ENCODE measurements at places on chromosomes 2 and 18.

DNA sequence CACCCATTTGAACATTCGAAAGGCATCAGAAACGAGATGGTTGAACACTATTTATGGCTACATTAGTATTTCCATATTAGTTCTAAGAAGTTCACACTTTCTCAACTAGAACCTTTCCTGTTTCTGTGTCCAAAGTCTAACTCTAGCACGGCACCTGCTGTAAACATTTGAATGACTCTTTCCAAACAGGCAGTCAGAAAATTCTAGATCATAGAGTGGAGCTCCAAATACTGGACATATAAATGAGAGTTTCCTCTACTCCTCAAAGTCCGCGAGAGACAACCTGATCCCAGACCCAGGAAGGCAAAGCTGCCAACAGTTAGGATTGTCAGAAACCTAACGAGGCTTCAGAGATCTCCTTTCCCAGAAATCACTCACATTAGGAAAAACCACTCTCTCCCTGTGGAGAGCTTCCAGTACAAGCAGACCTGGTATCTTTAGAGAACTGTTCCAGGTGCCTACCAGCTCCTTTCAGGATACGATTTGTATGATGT, 10.6 kb downstream of the RND3 start:
- DNase-seq, result no peak

GRCh38 chr2:186637497-186637800, 47.6 kb downstream of the ITGAV start:
- no peak for DNase-seq

DNA sequence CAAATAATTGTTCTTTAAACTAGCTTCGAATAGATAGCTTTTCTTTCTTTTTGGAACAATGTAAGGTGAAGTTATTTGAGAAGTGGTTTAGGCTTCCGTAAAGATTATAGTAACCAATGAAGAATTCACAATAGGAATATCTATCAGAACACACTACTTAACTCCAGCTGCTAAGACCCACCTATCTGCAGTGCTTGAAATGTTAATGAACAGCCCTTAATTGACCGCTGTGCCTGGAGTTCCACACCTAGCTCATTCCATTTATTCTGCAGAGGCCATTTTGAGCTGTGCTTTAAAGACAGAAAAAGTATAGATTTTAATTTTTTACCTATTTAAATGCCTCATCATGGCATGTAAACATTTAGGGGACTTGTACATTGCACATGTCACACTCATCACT, 83.3 kb upstream of the APCDD1 start:
- no peak for DNase-seq

GRCh38 chr18:58303363-58303762, 259.3 kb downstream of the NEDD4L start:
- DNase-seq, result no peak

GRCh38 chr2:225471482-225471881, 72.0 kb downstream of the NYAP2 start:
- DNase-seq, result no peak

DNA sequence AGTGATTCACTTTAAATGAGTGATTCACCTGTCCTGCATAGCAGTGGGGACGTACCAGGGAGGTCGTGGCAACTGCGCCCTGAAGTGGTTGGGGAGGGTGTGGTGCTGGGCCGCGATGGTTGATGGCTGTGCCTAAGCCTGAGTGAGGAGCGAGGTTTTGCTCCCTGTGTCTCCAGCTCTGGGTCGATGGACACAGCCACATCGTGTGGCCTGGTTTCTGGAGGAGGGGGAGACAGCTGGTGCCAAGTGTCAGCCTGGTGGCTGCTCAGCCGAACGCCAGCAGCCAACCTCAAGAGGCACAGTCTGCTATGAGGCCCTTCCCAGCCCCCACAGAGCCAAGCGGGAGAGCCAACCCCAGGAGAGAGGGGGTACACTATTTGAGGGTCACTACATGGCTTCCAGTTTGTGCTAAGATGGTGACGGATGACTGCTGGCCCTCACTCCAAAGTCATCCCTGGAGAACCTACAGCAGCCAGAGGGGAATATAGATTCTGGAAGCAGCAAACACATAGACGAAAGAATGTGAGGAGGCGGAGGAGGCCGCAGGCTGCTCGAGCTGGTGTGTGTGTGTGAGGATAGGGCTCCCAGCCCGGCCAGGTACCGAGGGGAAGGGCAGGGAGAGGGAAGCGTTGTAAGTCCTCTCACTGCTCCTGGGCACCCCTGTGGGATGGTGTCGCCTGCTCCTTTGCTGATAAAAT, 58.6 kb upstream of the OTOF start:
- DNase-seq, result no peak

DNA sequence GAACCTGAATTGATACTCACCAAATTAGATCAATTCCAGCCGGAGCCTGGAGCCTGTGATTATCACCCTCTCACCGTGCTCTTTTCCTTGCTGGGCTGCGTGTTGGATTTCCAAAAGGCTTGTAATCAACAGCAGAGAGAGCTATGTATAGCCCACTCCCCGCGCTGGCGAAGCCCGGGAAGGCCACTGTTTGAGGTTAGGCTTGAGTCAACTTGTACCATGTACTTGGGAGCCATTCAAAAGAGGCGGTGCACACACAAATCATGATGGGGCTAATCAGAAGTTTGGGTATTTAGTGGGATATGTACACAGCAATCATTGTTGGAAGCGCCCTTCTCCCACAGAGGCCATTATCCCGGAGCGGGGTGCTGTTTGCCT, 151.6 kb downstream of the GLI2 start:
- no peak for DNase-seq

- DNase-seq, result no peak
Observed at GRCh38 chr2:235770909-235771820, 277.3 kb downstream of the AGAP1 start.

- no peak for DNase-seq
Observed at GRCh38 chr2:42084231-42084671, 36.4 kb downstream of the PKDCC start.

Data from NCI-H774 (cell line).